ENCODE measurements at places on chromosomes 16 and 17.

GRCh38 chr16:80717611-80718010, 86.8 kb downstream of the CDYL2 start:
- no peak for DNase-seq

- DNase-seq = no peak
Observed at GRCh38 chr17:58580671-58581070, 66.2 kb upstream of the MTMR4 start.

DNA sequence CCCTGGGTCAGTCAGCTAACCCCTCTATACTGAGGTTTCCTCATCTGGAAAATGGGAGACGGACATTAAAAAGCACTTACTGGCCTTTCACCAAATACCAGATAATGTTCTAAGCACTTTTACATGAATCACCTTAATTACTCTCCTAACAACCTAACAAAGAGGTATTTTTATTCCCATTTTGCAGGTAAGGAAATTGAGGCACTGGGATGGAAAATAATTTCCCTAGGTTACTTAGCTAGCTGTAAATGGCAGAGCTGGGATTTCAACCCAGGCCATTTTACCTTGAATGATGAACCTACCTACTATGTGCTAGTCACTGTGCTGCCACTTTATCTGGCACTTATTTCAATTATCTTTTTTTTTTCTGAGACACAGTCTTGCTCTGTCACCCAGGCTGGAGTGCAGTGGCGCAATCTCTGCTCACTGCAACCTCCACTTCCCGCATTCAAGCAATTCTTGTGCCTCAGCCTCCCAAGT, 3.7 kb downstream of the KIF22 start:
- no peak for DNase-seq

DNA sequence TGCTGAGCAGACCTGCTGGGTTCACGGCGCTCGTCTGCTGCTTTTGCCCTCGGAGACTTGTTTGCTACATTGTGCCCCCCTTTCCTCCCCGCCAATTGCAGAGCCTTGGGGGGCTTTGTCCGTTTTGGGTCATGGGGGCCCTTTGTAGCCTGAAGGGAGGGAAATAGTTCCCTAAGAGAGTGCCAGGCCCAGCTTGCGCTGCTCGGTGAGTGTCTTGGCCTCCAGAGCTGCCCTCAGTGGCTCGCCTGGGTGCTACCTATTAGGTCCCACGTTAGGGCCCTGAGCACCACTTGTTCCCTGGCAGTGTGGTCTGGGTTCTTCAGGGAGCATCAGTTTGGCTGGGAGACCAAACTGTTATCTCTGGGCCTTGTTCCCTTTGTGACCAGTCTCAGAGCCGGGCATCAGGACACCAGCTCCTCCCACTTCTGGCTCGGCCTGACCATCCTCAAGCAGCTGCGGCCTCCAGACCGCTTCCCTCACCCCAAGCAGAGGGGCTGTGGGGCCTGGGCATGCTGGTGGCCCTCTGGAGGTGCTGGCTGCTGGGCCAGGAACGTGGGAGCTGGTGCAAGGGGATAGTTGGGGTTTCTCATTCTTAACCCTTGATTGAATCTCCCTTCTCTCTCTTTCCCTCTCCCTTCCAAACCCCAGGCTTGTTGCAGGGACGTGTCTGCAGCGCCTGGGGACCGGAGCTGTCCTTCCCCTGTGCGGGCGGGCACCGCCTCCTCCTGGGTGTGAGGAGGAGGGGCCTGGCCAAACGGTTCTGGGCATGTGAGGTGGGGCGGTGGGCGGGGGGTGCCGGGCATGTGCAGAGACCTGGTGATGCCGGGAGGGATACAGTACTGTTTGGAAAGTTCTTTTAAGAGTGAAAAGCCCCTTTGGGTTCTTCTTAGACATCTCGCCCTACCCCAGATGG, 16.0 kb upstream of the ITGB4 start:
- no peak for DNase-seq

GRCh38 chr16:1825864-1826690, 548 bp downstream of the HAGH start:
- peak; percentile 66 for DNase-seq

DNA sequence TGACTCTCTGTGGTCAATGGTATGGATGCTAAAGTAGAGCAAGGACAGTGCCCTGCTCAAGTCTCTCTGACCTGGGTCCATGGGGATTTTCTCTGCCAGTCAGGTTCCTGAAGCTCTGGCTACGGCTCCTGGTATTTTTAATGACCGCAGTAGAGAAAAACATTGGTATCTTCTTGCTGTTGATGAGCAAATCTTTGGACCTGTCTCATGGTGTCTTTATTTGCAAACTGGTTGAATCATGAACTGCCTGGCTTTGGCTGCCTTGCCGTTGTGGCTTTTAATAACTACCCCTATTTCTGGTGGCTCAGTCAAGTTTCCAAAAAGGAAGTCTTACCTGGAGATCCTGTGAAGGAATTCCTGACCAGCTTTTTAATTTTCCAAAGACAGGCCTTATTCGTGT, 8.7 kb downstream of the FAM234A start:
- DNase-seq = no peak

GRCh38 chr16:79698341-79698753, 97.8 kb upstream of the MAF start:
- no peak for DNase-seq

- no peak for DNase-seq
Observed at GRCh38 chr16:31094088-31094423, 541 bp downstream of the VKORC1 start.

Measured in NCI-H187 (cell line).